ENCODE measurements at places on chromosomes 3 and 15.

GRCh38 chr3:38878646-38879045 is 62.6 kb upstream of the SCN10A start:
- DNase-seq: no peak

DNA sequence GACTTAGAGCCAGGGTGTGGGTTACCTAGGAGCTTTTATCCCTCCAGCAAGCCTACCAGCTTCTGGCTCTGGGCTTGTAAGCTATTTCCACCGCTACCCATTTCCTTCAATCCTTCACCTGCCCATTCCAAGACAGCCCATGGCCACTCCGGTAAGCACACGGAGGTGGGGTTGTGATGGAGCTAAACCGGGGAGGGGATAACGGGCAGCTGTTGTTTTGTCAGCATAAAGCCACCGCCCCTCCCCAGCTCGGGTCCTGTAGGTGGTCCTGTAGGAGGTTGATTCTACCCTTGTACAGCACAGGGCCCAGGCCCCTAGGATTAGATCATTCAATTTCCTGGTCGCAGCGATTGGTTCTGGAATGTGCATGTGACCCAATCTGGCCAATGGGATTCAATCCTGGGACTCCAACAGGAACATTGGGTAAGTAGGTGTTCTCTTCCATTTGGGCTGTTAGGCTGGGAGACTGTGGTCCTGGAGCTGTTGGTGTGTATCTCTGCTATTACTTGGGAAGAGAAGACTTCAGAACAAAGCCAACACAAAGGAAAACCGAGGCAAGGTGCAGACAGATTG is 150.6 kb downstream of the RAB11A start:
- DNase-seq: no peak

- no peak for DNase-seq
Measured at GRCh38 chr3:21634112-21634511, 116.9 kb downstream of the ZNF385D start.

- no peak for DNase-seq
Measured at GRCh38 chr15:73928241-73928579, 1.9 kb downstream of the LOXL1 start.

- DNase-seq: no peak
Measured at GRCh38 chr3:102079809-102080197, 230.5 kb downstream of the NFKBIZ start.

DNA sequence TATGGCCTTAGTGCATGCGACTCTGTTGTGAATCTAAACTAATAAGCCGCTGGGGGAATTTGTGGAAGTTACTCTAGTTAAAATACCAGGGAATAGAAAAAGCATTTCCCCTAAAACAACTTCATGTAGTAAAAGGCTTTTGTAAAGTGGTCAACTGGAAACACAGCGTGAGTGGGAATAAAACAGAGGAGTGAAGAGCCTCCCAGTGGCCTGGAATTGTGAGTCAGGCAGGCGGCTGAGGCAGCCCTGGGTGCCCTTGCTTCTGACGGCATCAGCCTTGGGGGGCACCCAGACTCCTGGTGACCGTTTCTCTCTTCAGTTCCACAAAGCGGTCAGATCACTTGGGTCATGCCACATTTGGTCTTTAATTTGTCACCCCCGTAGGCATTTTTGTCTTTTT is 108.4 kb downstream of the GHSR start:
- no peak for DNase-seq

DNA sequence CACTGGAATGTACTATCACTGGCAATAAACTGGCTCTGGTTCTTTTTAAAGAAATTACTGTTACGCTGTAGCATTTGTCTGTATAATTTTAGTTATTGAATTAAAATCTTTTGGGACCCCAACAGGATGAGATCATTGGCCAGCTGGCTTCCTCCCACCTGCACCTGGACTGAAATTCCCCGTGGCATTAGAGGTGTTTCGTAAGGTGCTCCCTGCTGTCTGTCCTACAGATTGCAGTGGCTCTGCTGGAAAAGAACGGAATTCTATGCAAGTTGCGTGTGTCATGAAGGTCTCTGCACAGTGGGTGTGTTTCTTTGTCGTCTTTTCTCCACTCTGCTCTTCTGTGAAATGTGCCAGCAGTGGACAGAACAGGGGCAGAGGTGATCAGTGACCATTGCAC is 383.4 kb downstream of the PTPRG start:
- no peak for DNase-seq

- no peak for DNase-seq
Measured at GRCh38 chr3:10437272-10437994, 68.0 kb downstream of the ATP2B2 start.

DNA sequence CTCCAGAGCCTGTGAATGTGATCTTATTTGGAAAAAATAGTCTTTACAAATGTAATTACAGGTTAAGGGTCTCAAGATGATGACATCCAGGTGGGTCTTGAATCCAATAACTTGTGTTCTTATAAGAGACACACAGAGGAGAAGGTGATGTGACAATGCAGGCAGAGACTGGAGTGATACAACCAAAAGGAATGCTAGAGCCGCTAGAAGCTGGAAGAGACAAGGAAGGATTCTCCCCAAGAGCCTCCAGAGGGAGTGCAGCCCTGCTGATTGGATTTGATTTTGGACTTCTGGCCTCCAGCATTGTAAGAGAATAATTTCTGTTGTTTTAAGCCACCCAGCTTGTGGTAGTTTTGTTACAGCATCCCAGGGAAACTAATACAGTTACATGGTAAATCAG is 9.7 kb downstream of the MYH15 start:
- no peak for DNase-seq

- no peak for DNase-seq
Measured at GRCh38 chr3:101829874-101830273, 19.4 kb upstream of the NFKBIZ start.

DNA sequence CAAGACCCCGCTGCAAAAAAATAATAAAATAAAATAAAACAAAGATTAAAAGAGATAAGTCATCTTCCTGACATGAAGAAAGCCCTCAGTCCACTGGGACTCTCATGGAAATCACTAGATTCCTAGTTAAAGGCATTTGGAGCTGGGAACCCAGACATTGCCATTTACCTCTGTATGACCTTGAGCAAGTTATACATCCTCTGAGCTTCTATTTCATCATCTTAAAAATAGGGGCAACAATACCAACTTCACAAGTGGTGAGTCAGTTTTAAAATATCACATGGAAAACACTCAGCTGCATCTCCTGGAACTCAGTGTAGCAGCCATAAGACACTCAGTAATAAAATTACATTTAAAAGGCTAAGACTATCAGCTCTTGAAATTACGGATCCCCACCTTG is 334.8 kb downstream of the ERC2 start:
- no peak for DNase-seq

- DNase-seq: no peak
Measured at GRCh38 chr3:78847203-78847602, 920.6 kb downstream of the ROBO1 start.
